ENCODE measurements at places on chromosomes 1 and 21.

GRCh38 chr1:96845464-96845863 is 123.9 kb downstream of the PTBP2 start:
- peak; percentile 4 for DNase-seq

DNA sequence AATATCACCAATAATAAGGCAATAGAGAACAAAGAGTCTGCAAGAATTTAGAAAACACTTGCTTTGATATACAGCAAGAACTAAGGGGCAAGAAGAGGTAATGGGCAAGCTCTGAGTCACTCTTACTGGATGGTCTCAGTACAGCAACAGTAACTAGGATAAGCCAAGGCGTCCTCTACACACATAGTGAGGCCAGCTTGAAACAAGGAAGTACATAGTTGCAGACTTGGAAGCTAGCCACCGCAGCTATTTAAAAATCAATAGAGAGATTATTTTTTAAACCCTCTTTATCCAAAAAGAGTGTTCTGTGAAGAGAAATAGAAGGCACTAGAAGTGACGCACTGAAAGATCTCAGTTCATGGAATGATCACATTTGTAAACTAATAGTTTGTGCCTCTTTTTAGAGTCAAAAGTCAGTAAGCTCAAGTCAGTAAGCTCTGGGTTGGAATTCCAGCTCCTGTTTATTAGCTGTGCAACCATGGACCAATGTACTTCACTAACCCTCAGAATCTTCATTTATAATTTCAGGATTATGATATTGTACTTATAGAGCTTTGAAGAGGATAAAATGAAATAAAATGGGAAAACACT is 118.6 kb downstream of the AKT3 start:
- DNase-seq: no peak

GRCh38 chr1:16175610-16176553 is 20.0 kb upstream of the EPHA2 start:
- DNase-seq: no peak

DNA sequence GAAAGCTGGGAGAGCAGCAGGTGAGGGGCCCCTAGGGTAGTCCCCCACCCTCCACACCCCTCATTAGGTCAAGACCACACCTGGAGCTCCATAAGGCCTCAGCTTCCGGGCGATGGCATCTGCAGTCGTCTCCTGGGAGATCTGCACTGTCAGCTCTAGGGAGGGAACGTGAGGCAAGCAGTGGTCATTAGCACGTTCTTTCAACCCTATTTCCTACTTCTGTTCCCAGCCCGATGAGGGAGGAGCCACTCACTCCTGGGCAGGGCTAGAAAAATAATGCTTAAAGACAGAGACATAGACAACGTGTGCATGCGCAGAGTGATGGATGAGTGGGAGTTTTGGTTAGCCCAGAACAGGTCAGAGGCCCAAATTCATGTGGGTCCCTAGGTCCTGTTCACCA is 9.7 kb downstream of the KDF1 start:
- no peak for DNase-seq

DNA sequence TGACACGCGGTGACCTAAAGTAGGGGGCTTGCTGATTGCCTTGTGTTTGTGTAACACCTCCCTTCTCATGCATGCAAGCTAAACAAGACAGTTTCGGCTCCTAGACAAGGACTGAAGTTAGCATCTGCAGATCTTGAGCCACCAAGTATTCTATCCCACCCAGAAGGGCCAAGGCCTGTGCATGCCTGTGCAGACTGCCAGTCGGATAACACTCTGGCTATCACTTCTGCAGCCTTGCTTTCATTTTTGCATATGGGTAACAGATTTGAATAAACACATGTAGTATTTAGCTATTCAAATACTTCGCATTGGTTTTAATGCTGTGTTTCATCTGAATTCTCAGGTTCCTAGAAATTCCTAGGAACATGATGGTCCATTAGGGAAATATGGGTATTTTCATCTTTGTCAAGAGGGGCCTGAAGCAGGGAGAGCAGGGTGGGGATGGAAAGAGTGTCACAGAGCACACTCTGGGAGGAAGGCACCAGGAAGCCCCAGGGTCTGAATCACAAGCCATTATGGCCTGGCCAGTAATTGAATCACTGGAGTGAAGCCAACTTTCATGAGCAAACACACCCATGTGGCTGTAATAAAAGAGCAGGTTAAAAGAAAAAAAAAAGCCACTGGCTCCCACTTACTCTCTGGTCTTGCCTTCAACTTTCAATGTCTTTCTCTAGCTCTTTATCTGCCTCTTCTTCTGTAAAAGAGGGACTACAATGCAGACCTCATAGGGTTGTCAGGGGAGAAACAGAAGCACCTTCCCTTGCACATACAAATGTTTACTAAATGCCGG is 28.3 kb downstream of the GADD45A start:
- no peak for DNase-seq

- DNase-seq: no peak
Observed at GRCh38 chr21:26447932-26448475, 125.1 kb downstream of the CYYR1 start.

- DNase-seq: no peak
Observed at GRCh38 chr1:27862671-27863537, 9.4 kb upstream of the THEMIS2 start.

DNA sequence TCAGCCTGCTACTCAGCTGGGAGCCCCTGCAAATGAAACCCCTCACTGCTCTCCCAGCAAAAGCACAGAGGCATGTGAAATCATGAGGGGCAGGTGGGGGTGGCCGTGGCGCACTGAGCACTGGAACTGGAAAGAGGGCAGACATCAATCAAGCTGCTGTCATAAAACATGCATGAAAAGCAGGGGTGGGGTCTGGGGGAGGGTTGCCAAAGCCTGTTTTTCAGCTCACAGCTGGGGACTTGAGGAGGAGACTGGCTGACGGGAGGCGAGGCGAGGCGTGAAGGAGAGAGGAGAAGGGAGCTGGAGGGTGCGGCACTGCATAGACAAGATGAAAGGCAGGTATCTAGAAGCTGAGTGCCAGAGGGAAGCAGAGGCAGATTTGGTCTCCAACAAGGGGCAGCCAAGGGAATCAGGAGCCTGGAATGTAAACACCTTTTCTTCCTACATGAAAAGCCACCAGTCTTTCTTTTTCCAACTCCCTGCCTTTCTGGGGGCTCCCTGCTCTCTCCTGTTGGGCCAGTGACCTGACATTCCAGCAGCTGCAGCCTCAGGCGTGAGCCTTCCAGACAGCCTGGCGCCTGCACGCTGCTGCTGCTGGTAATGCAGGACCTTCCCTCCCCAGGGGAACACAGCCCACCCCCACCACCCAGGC is 87.0 kb downstream of the NMNAT2 start:
- no peak for DNase-seq

- DNase-seq: no peak
Observed at GRCh38 chr1:61174060-61174795, 91.9 kb downstream of the NFIA start.

DNA sequence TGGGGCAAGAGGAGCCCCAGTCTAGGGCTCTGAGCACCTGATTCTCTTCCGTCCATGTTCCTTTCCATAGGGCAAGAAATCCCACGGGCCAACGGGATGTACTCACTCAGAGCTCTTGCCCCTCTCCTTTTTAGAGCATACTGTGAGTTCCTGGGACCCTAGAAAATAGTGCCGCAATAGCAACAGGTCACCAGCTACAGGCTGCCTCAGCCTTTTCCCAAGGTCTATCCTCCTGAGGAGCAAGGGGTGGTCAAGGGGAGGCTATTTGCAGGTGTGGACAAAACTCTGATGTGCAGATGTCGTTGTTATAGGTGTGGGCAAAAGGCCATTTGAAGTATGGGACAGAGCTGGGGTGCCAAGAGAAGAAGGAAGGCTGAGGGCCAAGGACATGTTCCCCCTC is 1.6 kb upstream of the QSOX1 start:
- no peak for DNase-seq

- DNase-seq: no peak
Observed at GRCh38 chr21:34668803-34669148, at the start of gene CLIC6. CLIC6 (plus strand) TSS chr21:34668994; CDS start chr21:34669389, 395 bp downstream.

- peak; percentile 48 for DNase-seq
Observed at GRCh38 chr1:154342836-154343472, 17.6 kb downstream of the ATP8B2 start.

GRCh38 chr1:180343921-180344769 is 114.1 kb downstream of the LHX4 start:
- DNase-seq: no peak

Data from stimulated activated CD4-positive, alpha-beta T cell treated with anti-CD3 and anti-CD28 coated beads, Interleukin-4, amount 100 ng/mL, for 48 hours (primary cell).